ENCODE measurements at places on chromosomes 1 and 21. TPM values are rescaled to one million over a fixed set of nuclear protein-coding genes. Genes with fewer than 3 reads are reported as not detected.
A peak's percentile ranks its signal among the peaks of the same experiment; 100 is the strongest.

The SLC45A1 gene
- 0.26 TPM for total RNA-seq

The FCER1G gene
- total RNA-seq = 0.26 TPM

The NCAM2 gene
- total RNA-seq = 0.26 TPM

The HDGF gene
- total RNA-seq = 163 TPM

The MTARC2 gene
- total RNA-seq = 1.7 TPM

The CD1C gene
- total RNA-seq = not detected

The GPR161 gene
- 7.4 TPM for total RNA-seq

DNA sequence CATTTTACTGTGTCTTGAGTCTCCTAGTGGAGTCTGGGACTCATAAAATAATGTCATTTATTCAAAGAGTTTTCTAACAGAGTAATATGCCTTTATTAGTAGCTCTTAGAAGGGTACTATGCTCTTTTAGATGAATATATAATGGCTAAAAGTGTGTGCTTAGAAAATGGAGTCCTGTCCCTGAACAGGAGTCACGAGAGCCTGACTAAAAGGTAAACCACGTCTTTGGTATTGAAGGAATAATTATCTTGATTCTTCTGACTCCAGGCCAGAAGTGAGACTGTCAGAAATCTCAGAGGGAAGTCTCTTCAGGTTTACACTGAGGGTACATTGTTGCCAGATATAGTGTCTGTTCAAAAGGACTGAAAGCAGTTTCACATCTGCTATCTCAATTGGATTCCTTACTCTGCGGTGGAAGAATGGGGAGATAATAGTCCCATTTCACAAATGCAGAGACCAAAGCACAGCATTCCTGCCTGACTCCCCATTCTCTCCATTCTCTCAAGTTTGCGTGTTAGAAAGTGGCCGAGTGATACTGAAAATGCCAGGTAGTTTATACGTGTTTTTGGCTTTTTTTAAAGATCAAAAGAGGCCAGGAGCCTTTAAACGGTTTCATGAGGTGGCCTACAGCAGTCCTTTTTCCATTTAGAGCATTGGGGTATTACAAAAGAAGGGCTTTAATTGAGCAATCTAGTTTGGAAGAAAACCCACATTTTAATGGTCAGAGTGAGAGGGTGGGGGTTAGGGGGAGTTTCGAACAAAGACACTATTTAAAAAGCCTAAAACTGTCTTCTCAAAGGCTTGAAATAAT is 176.6 kb downstream of the VPS13D start:
- DNase-seq = no peak

DNA sequence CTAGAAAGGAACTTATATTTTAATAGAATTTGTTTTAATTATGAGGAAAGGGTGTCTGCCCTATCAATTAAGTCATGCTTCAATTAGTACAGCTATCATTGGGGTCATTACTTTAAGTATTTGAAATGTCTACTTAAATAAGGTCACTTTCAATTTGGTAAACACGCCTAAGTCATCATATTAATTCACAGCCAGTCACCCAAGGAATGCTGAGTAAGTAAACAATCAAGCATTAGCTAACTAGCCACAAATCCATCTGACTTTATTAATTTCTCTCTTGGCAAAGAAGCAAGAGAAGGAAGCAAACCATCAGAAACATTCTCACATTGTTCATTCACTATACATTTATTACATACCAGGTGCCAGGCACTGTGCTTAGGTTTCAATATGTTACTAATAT is 1.2 kb upstream of the LRRC52 start:
- DNase-seq = peak; percentile 20

DNA sequence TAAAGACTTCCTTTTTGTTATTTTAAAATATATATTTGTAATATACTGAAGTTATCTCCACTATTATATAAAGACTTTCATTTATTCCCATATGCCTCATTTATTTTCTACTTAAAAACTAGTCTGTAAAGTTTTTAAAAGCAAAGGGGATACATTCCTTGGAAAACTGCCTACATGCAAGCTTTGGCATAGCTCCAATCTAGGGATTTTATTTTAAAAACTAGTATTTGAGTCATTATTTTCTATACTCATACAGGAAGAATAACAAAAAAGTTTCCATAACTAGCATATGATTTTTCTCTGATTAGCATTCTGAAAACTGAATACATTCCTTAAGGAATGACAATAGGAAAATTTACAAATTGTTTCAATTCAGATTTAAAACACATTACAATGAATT is 88.9 kb downstream of the COL24A1 start:
- DNase-seq = no peak

DNA sequence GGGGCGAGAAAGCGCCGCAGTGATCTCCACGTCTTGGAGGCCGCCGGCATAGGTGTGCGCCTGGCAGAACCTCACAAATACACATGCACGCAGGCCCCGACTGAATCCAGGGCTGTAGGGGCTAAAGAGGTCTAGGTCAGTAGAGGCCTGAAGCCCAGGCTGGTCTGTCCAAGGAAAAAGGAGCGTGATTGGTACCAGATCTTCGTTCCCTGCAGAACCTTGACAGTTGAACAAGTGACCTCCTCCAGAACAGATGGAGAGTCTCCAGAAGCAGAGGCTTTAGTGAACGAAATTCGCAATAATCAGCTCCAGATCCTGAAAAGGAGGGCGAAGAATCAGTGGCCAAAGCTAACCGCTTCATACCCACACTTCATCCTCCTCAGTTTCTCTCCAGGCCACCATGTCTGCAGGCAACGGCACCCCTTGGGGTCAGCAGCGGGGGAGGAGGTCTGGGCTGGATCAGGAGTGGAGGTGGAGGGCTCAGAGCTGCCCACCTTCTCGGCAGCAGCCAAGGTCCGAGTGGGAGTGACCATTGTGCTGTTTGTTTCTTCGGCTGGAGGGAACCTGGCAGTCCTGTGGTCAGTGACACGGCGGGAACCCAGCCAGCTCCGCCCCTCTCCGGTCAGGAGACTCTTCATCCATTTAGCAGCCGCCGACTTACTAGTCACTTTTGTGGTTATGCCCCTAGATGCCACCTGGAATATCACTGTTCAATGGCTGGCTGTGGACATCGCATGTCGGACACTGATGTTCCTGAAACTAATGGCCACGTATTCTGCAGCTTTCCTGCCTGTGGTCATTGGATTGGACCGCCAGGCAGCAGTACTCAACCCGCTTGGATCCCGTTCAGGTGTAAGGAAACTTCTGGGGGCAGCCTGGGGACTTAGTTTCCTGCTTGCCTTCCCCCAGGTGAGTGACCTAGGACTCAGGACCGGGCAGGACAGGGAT is 749 bp upstream of the PEX11B start:
- peak; percentile 27 for DNase-seq

DNA sequence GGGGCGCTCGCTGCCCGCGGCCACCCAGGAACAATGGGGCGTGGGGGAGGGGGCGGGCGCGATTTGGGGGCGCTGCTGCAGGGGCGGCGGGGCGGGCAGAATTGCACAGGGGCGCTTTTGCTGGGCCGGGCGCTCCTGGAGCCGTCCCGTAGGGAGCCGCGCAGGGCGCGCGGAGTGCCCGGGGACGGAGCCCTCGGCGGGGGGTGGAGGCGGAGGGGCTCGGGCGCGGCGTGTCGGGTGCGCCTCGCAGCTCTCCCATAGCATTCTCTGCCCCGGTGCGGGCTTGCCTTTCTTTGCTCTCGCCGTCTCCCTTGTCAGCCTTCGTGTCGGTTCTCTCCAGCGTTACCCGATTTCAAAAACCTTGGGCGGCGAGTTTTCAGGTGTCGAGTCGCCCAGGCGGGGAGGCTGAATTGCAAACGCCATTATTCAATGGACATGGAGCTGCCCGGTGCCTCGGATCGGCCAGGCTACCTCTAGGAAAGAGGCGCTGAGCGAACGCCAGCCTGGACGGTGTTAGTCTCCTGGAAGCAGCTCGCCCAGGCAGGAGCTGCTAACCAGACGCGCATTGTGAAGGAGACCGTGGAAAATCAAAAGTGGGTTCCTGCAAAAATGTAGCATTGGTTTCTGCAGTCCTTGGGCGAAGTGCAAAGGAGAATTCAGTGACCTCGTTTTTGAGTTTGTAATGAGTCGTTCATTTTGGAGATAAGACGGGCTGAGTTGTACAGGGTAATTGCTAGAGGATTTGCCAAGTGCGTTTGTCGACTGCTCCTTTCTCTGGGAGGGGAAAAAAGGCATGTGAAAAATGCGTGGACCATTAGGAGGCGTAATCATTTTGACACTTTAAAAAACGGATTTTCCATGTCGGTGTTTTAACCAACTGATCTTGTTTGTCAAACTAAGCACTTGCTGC is 626 bp downstream of the CXADR start:
- peak; percentile 47 for DNase-seq

DNA sequence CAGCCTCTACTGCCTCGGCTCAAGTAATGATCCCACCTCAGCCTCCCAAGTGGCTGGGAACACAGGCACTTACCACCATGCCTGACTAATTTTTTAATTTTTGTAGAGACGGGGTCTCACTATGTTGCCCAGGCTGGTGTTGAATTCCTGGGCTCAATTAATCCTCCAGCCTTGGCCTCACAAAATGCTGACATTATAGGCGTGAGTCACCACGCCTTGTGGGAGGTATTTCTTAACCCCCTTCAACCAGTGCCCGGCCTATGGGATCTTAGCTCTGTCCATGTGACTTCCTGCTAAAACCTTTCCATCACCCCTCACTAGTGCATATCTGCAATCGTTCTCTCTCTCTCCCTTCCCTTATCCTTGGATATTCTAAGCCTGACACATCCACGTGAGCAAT is 86.4 kb downstream of the FOXD2 start:
- DNase-seq = no peak

GRCh38 chr1:84861988-84862644 is 30.9 kb downstream of the LPAR3 start:
- DNase-seq = no peak

GRCh38 chr21:33157303-33157702 is 72.4 kb upstream of the IFNAR2 start:
- DNase-seq = no peak
